ENCODE measurements at places on chromosomes 11 and 22.

- no peak for DNase-seq
Measured at GRCh38 chr11:119643212-119643875, 85.7 kb downstream of the NECTIN1 start.

GRCh38 chr22:44592824-44593148 lies 94.8 kb upstream of the RTL6 start:
- DNase-seq: no peak

GRCh38 chr11:5226732-5227310 lies at the start of gene HBB:
TSS of gene HBB (minus strand) at chr11:5227071. CDS start at chr11:5227021, 50 bp downstream.
- no peak for DNase-seq

- peak; percentile 44 for DNase-seq
Measured at GRCh38 chr11:119093942-119094815, 7.5 kb downstream of the DPAGT1 start.

DNA sequence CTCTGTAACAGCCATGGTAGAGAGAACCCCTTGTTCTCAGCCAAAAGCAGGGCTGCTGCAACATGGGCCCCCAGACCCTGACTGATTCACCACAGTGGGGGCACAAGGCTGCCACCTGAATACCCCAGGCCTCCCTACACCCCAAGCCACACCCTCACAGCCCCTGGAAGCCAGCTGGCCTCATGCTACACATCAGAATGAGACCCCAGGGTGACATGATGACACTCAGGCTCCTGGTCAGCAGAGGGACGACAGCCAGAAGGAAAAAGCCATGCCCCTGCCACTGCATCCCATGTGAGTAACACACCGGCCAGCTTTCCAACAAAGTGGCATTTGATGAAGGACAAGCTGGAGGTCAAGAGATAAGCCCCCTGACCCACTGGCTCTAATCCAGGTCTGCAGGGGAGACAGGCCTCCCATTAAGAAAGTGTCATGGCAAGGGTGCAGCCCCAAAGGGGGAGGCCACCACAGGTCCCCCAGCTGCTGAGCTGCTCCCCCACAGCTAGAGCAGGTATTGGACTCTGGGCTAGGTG lies 2.6 kb downstream of the CDPF1 start:
- no peak for DNase-seq

DNA sequence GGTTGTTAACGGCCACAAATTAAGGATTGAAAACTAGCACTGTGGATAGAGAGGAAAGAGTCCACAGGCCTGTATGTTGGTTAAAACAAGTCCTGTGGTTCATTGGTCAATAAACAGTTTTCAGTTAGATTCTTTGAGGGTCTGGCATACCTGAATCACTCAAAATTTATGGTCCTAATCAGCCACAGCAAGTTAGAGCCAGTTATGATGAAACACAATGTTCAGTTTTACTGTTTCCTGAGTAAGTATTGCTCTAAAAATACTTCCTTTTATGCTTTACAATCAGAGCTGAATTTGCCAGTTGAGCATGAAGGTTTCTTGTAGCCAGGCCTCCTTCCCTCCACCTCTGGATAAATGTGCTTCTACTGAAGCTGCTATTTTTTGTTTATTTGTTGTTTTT lies 12.9 kb upstream of the CAT start:
- DNase-seq: no peak

GRCh38 chr11:131248588-131248987 lies 121.8 kb upstream of the NTM start:
- DNase-seq: no peak

DNA sequence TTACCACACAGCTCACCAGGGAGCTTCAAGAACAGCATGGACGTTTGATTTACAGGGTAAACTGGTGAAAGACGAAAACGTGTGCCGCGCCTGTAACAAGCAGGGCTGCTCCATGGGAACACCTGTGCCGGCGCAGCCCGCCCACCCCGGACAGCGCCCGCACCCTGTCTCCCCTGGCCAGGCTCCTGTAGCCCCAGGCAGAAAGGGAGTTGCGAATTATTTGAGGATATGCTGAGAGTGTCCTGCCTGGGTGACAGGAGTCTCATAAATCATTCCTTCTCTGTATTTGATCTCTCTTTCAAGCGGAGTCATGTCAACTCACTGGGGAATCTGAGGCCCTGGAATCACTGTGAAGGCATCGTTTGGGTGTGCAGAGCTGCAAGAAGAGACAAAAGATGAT lies 804.3 kb downstream of the OPCML start:
- no peak for DNase-seq

- peak; percentile 30 for DNase-seq
Measured at GRCh38 chr22:31870890-31871289, 73.4 kb upstream of the YWHAH start.

DNA sequence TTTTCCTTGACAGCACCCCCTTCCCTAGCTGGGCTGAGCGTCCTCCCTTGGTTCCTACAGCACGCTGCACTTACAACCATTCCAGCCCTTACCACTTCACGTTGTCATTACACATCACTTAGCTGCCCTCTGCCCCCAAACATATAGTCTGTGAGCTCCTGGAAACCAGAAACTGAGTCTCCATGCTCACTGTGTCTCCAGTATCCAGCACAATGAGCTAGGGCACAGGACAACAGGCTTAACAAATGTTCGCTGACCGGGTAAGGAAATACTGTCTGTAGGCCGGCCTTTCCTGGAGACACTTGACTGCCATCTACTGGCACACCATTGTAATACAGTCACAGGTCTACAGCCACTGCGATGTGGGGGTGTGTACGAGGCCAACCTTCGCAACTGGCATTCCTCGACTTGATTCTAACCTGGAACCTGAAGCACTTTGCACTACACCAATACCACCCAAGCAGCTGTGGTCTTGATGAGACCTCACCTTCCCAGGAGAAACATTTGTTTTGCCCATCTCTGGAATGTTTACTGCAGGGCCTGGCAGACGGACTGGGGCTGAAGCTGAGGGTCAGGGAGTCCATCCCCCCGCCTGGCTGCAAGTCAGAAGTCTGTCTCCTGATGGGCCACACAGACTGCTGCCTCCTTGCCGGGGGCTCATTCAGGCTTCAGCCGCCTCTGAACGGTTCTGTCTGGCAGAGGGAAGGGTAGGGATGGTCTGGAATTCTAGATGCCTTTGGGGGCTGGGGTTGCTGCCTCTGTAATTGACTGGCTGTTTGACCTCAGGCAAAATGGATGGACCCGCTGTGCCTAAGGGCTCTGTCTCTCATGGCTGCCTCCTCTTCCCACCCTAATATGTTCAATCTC lies 72.0 kb downstream of the SYN3 start:
- DNase-seq: peak; percentile 78

DNA sequence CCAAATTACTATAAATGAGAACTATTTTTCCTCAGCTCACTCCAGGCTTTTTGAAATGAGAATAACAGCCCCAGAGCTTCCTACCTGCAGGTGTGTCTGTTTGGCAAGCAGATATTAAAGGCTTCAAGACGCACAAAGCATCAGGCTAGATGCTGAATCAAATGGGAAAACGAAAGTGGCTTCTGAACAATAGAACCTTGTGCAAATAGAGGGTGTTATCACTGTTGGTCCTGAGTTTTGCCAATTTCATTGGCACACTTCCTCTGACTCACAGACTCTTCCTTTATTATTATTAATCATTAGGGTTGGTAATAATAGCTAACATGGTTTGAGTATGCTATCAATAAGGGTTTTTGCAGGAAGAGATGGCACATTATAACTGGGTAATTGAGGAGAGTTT lies 13.4 kb downstream of the SYT13 start:
- DNase-seq: no peak

Data from cardiac fibroblast (primary cell).